AML-193 (cell line): ENCODE measurements at places on chromosomes 4 and X.

DNA sequence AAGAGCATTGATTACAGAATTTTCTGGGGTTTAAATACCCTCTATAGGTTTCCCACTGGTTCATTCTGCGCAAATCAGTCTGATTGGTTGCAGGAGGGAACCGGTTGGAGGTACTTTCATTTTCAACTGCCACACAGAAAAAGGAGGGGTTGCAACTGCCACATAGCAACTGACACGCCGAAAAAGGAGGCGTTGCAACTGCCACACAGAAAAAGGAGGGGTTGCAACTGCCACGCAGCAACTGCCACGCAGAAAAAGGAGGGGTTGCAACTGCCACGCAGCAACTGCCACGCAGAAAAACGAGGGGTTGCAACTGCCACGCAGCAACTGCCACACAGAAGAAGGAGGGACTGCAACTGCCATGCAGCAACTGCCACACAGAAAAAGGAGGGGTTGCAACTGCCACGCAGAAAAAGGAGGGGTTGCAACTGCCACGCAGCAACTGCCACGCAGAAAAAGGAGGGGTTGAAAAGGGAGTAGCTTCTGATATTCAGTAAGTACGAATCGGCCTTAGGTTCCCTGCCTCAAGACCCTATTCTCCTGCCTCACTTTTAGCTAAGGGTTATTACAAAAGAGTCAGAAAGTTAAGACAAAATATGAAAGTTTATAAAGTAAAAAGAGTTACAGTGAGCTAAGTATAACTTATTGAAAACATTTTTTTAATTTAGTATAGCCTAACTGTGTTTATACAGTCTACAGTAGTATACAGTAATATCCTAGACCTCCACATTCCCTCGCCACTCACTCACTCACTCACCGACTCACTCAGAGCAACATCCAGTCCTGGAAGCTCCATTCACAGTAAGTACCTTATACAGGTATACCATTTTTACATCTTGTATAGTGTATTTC, 431.8 kb downstream of the KCTD8 start:
- no peak for DNase-seq

DNA sequence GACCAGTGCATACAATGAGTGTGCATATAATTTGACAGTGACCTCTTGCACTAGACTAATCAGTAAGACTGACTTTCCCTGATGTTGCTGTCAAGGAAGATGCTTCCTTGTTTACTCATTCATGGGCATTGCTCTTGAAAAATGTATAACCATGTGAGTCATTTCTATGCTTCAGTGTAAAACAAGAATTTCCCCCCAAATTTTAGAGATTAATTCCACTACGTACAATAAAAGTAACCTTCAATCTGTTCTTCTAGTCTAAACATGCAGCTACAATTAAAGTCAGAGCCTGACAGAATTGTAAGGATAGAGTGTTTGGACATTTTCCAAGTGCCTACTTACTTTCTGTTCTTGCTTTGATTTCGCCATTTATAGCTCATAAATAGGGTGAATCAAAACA, 935.7 kb downstream of the RAPGEF2 start:
- no peak for DNase-seq

DNA sequence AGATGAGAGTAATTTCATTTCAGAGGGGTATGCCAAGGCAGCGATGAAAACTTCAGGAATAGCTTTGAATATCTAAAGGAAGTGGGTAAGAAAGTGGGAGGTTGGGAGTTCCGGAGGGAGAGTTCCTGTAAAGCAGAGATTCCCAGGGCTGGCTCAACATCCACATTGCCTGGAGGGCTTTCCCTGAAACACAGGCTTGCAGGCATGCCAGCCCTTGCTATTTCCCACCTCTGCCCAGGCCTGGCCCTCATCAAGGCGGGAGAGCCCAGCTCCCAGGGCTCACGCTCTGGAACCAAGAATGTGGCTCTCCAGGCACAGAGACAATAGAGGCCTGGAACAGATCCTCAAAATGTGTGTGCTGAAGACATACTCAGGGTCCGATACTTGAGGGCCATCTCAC, 43.8 kb upstream of the CLDN34 start:
- DNase-seq: no peak

GRCh38 chrX:78092296-78092695, 11.8 kb upstream of the PGK1 start:
- no peak for DNase-seq

DNA sequence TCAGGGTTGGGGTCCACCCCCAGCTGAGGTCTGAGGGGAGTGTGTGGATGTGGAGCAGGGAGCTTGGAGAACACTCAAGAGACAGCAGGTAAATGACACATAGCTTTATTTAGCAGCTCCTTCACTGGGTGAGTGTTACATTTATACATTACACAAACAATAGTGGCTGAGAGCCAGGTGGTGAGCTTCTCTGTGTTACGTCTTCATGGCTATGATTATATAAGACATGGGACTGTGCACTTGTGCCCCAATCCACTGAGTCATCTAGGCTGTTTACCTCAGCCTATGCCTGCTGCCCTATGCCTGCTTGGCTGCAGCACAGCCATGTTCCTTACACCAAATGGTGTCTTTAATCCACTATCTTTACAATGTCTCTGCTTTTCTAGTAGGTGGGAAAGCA, 459.6 kb downstream of the AFF2 start:
- DNase-seq: no peak

DNA sequence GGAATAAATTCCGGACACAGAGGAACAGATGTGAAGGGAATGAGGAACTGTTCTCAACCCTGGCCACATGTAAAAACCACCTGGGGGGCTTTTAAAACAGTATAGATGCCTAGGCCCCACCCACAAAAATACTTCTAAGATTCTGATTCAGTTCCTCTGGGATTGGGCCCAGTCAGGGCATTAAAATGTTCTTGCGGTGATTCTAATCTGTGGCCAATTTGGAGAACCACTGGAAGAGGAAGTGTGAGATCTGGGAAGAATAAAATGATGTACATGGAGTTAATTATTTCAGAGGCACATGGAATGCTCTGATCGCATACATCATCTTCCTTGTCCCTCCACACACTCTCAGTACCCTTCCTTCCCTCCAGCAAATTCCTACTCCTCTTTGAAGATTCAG, 192.2 kb downstream of the APBB2 start:
- DNase-seq: no peak

DNA sequence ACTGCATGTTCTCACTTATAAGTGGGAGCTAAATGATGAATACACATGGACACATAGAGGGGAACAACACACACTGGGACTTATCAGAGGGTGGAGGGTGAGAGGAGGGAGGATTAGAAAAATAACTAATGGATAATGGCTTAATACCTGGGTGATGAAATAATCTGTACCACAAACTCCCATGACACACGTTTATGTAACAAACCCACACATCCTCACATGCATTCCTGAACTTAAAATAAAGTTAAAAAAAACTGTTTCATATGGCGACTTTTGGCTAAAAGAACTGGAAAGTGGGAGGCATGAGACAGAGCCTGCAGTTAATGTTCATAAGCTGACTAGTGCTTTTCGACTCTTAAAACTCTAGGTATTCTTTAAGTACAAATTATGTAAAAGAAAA, 98.9 kb upstream of the NPFFR2 start:
- no peak for DNase-seq

GRCh38 chr4:123506011-123506695, 109.6 kb downstream of the SPRY1 start:
- no peak for DNase-seq

GRCh38 chrX:56068274-56068758, 163.8 kb upstream of the KLF8 start:
- DNase-seq: no peak

GRCh38 chrX:120726294-120726693, 96.4 kb upstream of the C1GALT1C1 start:
- DNase-seq: no peak

GRCh38 chr4:54626113-54626512, 31.6 kb upstream of the KIT start:
- DNase-seq: no peak

- DNase-seq: no peak
These were observed 13.9 kb downstream of the NIPAL1 start for GRCh38 chr4:48030470-48030869.

DNA sequence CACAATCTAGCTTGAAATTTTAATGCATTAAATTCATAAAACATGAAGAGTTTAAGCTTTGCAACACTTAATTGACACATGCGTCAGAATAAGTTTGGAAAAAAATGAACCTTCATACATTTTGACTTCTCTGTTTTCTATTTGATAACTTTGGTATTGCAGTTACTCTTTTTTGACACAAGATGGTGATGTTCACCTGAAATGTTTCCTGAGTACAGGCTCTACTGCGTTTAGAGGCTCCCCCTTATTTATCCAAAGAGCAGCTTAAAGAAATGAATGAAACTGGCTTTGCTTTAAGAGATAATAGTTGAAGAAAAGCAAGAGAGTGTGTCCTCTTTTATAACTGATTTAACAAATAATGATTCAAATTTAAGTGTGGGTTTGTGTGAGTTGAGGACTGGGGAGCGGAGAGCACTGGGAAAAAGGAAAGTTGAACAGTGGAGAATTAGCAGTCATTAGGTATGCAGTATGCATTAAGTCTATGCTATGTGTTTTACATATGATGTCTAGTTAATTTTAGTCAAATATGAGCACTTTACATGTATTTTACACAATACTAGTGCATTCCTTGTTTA, 180.6 kb upstream of the NUDT6 start:
- peak; percentile 66 for DNase-seq

DNA sequence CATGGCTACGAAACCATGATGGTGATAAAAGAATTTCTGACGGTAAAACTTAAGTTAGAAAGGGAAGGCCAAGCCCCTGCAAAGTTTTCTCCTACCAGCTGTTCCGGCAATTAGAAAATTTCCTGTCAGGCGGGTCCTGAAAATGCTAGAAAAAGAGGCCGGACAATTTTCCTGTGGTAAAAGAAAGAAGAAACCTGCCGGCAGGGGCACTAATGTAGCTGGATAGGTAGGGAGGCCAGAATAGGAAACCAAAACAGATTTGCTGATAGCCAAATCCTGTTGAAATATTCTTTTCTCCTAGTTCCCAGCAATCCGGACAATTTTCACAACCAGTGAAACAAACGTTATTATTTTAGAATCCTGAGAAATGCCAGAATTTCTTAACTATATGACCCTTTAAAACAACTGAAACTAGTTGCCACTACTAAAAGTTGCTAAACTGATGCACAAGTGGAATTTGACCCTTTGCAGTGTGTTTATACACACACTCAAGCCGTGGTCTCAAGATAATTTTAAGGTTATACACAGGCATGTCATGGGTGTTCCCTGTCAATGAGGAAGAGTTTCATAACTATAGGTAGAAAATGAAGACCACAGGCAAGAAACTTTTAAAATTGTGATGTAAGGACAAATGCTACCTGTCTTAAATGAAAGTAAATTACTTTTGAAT, 47.7 kb downstream of the RPS6KA3 start:
- DNase-seq: no peak

DNA sequence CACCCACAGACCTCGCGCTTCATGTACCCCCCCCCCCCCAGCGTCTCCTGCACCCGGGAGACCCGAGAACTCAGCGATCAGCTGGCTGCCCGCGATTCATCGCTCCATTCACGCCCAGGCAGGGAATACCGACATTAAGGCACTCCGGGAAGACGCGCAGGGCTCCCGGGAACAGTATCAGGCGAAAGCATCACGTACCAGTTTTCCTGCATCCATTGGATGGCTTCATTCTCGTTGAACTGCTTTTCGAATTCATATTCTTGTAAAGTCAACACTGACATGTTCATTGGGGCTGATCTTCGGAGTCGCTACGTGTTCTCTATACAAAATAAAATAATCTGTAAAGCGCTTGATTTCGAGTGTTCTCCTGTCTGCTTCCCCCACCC, 373 bp downstream of the ELOVL6 start:
- no peak for DNase-seq

DNA sequence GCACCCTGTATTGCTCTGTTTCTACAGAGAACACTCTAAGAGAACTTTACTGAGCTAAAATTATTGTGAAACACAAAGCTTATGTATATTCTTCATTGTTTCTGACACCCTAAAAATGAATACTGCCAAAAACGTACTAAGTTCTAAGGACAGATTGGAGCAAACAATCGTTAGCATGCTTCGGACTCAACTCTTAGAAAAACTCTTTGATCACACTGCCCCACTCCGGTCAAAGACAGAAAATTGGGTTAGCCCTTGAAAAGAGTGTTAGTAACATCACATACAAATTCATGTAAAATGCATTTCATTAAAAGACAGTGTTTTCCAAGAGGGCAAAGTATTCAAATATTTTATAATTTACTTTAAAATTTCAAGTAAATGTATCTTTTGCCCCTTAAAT, 177.4 kb downstream of the DCHS2 start:
- DNase-seq: no peak

DNA sequence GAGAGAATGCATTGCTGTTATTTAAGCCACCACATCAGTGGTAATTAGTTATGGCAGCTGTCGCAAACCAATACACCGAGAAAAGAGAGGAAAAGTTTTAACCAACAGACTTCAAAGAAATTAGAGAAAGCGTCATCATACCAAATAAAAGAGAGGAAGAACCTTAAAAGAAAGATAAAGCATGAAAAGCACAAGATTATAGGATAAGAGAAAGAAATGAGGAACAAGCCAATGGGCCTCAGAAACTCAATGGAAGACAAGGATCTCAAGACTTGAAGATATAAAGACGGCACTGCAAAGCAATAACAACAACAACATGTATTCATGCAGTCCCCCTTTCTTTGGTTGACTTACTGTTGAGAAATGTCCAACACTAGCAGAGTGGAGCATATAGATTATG, 22.8 kb upstream of the ASMTL start:
- DNase-seq: no peak

- DNase-seq: no peak
These were observed 320.5 kb upstream of the EMCN start for GRCh38 chr4:100838286-100838685.

GRCh38 chr4:13881892-13882291, 254.4 kb upstream of the BOD1L1 start:
- no peak for DNase-seq

GRCh38 chr4:92101737-92102172, 202.0 kb upstream of the GRID2 start:
- DNase-seq: no peak

- no peak for DNase-seq
These were observed 96.1 kb upstream of the VCX start for GRCh38 chrX:7746856-7747255.

GRCh38 chrX:17737986-17738713, 857 bp downstream of the SCML1 start:
- DNase-seq: no peak

GRCh38 chr4:141180991-141181761, 39.5 kb upstream of the ZNF330 start:
- DNase-seq: no peak

- no peak for DNase-seq
These were observed 731 bp downstream of the BRWD3 start for GRCh38 chrX:80808881-80809411.
